ENCODE measurements at places on chromosomes 7 and 10. TPM values are rescaled to one million over a fixed set of nuclear protein-coding genes. Genes with fewer than 3 reads are reported as not detected.

RET gene
- total RNA-seq = not detected

AZGP1 gene
- total RNA-seq = 24.6 TPM

TAS2R5 gene
- not detected for total RNA-seq

TLL2 gene
- 0.32 TPM for total RNA-seq

SPAM1 gene
- total RNA-seq = not detected

RTKN2 gene
- 1.9 TPM for total RNA-seq

GSTO2 gene
- 1.4 TPM for total RNA-seq

SPDYE11 gene
- total RNA-seq = not detected

Data from A375 (cell line).